ENCODE measurements at places on chromosomes 1 and 21.
A peak's percentile ranks its signal among the peaks of the same experiment; 100 is the strongest.

- no peak for DNase-seq
Observed at GRCh38 chr1:206702260-206702659, 17.6 kb downstream of the MAPKAPK2 start.

GRCh38 chr1:35619237-35620121 lies 21.8 kb downstream of the PSMB2 start:
- no peak for DNase-seq

DNA sequence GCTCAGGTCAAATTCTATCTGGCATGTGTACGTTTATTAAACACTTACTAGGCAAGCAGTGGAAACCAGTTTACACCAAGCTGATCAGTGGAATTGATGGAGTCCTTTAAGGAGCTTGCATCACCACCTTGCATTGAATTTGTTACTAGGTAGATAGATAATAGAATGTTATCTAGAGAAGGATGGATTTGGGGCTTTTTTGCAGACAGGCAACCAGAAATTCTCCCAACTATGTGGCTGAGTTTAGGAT lies 44.9 kb downstream of the HHAT start:
- DNase-seq: no peak

DNA sequence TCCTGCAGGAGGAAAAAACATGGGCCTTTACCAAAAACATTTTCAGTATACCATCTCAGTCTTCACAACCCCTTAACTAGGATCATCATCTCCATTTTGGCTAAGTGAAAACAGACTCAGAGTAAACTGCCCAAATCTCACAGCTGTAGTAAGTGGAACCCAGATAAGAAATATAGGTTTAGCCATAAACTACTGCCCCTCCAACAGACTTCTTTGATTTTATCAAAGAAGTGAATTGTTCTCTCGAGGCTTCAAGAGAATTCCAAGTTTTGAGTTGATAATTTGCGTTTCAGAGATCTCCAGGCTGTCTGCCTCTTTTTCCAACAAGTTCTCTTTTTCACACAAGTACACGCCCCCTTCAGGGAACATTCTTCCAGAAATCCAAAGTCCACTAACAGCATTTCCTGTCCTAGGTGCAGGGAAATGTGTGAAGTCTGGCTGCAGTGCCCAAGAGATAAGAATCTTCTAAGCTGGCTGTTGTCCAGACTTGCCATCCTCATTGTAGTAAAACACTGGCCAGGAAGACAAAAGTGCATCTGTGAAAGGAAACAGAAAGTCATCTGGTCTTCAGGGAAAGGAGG lies 30.8 kb downstream of the RNF19B start:
- peak; percentile 23 for DNase-seq

DNA sequence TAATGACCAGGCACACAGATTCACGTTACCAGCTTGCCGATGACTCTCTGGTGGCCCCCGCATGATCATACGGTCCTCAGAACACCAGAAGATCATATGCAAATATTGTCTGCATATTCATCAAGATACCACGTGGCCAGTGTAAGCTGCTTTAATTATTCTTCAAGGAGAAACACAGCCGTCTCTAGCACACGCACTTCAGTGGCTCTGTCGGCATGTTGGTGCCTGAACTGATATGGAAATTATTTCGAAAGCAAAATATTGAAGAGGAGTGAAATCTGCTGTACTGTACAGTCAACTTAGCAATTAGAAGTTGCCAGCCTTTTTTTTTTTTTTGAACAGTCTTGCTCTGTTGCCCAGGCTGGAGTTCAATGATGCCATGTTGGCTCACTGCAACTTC lies 5.9 kb upstream of the KIF26B start:
- DNase-seq: no peak

DNA sequence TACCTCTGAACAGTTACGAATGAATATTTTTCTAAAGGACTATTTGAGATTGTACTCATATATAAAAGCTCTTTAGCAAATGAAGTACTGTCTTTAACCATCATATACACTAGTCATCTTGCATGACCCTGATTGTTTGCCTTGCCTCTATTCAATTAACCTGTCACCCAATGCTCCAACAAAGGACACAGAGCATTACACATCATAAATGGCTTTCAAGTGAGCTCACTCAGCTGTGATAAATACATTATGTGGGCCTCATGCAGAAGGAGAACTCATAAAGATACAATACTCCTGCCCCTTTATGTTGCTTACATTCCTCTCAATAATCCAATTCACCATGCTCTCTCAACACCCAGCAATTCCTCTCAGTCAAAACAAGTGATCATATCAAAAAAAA lies 993.0 kb upstream of the PRMT6 start:
- no peak for DNase-seq

GRCh38 chr1:27538793-27539192 lies 48.8 kb upstream of the WASF2 start:
- DNase-seq: peak; percentile 82

- DNase-seq: no peak
Observed at GRCh38 chr1:226838456-226838855, 32.0 kb upstream of the PSEN2 start.

GRCh38 chr21:29939104-29939923 lies 482 bp downstream of the GRIK1 start:
- DNase-seq: no peak

GRCh38 chr1:30101487-30102227 lies 621.7 kb downstream of the MATN1 start:
- no peak for DNase-seq

DNA sequence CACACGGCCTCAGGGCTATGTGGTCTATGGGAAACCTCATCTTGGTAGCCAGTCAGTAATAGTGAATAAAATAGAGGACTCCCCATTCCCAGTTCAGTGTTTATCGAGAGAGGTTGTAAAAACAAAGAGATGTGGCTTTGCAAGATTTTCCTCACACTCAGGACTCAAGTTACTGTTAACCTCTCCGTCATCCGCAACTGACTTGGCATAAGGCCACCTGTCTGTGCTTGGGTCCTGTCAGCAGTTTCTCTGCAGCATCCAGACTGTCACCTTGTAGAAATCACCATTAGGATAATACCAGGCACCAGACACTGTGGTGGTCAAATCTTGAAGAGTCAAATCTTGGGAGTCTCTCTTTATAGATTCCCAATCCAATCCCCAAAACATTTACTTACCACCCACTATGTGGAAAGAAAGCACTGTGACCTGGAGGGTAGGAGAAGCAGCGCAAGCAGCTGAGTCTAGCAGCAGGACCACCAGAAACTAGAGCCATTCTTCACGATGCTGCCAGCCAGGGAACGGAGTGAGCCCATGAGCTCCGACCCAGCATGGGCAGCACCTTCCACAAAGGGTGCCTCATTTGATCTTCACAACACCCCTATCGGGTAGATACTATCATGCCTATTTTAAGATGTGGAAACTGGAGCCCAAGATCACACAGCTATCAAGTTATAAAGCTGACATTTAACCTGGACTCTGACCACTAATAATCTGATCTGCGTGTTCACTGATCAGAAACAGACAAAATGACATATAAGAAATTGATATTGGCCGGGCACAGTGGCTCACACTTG lies 5.6 kb upstream of the GPR25 start:
- no peak for DNase-seq

DNA sequence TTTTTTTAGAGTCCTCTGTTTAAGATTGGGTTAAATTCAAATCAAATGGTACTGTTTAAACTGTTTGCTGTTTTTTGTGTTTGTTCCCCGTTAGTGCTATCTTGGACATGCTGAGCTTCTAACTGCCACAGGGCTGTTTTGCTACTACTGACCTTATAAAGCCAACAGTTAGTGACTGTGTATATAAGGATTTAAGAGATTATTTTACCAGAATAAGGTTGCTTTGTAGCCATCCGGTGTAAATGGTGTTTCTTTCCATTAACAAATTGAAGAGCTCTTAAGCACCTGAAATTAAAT lies 37.0 kb downstream of the ZNF281 start:
- DNase-seq: no peak
